ENCODE measurements at places on chromosomes 6 and 20.

DNA sequence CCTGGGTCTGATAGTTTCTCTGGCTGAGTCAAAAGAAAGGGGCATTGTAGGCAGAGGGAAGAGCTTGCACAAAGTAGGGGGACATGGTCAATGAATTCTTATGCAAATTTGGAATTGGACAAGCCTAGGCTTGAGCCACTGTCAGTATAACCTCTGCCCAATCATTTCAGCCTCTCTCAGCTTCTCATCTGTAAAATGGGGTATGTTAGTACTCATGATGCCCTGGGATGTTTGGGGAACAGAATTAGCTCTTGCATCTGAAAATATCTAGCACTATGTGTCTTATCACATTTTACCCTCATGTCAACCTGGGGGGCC is 148.6 kb downstream of the DHX35 start:
- H3K27ac ChIP-seq, result no peak overlapping the region
- DNase-seq, result no peak
- H3K4me3 ChIP-seq, result no peak overlapping the region

DNA sequence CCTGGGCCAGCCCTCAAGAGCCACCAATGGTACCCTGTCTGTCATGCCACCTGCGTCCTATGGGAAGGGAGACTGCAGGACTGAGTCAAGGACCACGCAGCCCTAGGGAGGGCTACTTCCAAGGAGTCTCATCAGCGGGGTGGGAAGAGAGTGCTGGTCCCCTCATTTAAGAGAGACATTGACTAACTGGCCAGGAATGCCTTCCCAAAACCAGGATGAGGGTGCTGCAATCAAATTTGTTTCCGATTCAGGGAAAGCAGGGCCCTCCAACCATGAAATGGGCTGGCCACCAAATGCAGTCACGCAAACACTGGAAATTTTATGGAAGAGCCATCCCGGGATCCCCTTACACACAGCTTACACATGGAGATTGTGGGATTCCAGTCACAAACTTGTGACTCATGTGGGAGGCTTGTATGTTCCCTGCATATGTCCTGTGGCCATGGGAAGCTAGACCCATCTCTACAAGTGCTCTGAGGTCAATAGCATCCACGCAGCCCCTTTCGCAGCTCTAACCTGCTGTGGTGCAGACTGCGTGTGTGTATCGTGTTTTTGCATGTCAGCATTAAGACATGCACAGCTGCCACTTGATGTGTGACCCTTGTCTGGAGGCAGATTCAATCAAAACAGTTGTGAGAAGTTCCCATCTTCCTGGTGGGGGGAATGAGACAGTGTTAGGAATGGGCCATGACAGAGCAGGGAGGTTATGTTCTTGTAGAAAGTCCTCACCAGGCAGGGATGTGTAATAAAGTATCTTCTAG is 53.0 kb upstream of the CST7 start:
- peaks cover 2% of the 10 kb centered on the region for H3K27me3 ChIP-seq
- H3K4me3 ChIP-seq, result no peak overlapping the region
- peaks cover 11% of the 10 kb centered on the region for H3K36me3 ChIP-seq
- no peak for DNase-seq
- H3K4me1 ChIP-seq, result no peaks in the 10 kb centered on the region
- H3K27ac ChIP-seq, result no peak overlapping the region

DNA sequence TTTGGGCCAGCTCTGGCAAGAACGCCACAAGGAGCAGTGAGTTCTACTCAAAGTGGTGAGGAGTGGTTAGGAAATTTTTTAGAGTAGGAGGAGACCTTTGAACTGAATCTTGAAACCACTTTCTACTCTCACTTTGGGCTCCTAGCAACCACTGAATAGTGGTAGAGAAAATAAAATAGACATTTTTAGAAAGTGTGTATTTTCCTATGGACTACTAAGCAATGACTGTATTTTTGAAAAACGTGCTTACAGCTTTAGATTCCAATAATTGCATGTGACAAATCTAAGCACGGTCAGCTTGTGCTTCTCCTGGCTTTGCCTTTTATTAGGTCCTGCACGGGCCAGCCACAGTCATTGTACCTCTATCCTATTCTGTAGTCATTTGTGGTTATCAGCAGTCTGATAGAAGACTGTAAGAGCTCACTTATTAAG is 8.7 kb upstream of the IFNGR1 start:
- peak overlapping the region; percentile 71 for H3K27ac ChIP-seq
- H3K36me3 ChIP-seq, result no peaks in the 10 kb centered on the region
- DNase-seq, result no peak
- peaks cover 15% of the 10 kb centered on the region for H3K27me3 ChIP-seq
- no peaks in the 10 kb centered on the region for H3K4me1 ChIP-seq
- no peak overlapping the region for H3K4me3 ChIP-seq

DNA sequence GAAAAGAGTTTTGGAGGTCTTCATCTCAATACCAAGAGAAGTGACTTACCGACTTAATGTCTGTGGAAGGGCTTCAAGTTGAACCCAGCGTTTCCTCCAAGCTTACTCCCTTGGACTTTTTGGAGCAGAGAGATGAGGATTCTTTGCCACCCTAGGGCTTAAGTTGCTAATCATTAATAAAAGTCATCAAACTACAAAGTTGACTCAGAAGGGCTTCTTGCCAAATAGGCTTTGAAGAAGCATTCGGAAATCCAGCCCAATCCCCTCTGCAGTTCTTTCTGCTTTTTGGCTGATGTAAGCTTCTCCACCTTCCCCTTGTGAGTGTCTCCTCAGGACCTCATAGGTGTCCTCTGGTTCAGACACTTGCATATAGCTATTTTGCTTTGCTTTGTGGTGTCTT is at the start of gene SLC17A3:
Gene SLC17A3, minus strand, starts transcription at position 126 of the 400 bp plus-strand sequence. CDS start 5,856 bp downstream, outside the sequence.
- peaks cover 12% of the 10 kb centered on the region for H3K27me3 ChIP-seq
- H3K27ac ChIP-seq, result no peak within 1 kb of the TSS
- H3K4me3 ChIP-seq, result no peak within 1 kb of the TSS
- H3K36me3 ChIP-seq, result no peaks in the 10 kb centered on the region

DNA sequence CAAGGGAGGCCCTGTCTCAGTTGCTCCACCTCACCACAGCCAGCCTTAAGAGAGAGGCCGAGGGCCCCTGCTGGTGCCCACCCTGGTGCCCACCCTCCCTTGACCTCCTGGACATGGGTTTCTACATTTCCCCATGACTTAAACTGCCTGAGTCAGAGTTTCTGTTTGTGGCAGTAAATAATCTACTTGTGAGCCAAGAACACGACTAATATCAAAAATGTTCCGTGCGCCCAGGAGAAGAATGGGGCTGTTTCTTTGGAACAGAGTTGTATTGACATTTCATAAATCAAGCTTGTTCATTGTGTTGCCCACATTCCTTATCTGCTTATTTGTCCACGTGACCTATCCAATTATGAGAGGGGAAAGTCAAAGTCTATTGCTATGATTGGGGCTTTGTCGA is 143.5 kb downstream of the ANKRD60 start:
- H3K4me3 ChIP-seq, result no peak overlapping the region
- peaks cover 6% of the 10 kb centered on the region for H3K27me3 ChIP-seq
- no peak overlapping the region for H3K27ac ChIP-seq
- no peaks in the 10 kb centered on the region for H3K36me3 ChIP-seq
- DNase-seq, result no peak
- no peaks in the 10 kb centered on the region for H3K4me1 ChIP-seq

- no peak for DNase-seq
- no peaks in the 10 kb centered on the region for H3K27me3 ChIP-seq
- H3K36me3 ChIP-seq, result no peaks in the 10 kb centered on the region
- no peak overlapping the region for H3K4me3 ChIP-seq
- peaks cover 42% of the 10 kb centered on the region for H3K4me1 ChIP-seq
Measured at GRCh38 chr20:16580147-16580546, 6.9 kb upstream of the KIF16B start.
